ENCODE measurements at places on chromosomes 6 and 20. TPM values are rescaled to one million over a fixed set of nuclear protein-coding genes. Genes with fewer than 3 reads are reported as not detected.
A peak's percentile ranks its signal among the peaks of the same experiment; 100 is the strongest.

Gene TRIM40
- 0.08 TPM for polyA plus RNA-seq

Gene PRDM13
- not detected for polyA plus RNA-seq

Gene HRH3
- polyA plus RNA-seq: not detected

Gene LAMA2
- polyA plus RNA-seq: 67.6 TPM

Gene MOG
- polyA plus RNA-seq: not detected

GRCh38 chr6:147322299-147323162 lies 118.3 kb downstream of the STXBP5 start:
- DNase-seq: peak; percentile 24

DNA sequence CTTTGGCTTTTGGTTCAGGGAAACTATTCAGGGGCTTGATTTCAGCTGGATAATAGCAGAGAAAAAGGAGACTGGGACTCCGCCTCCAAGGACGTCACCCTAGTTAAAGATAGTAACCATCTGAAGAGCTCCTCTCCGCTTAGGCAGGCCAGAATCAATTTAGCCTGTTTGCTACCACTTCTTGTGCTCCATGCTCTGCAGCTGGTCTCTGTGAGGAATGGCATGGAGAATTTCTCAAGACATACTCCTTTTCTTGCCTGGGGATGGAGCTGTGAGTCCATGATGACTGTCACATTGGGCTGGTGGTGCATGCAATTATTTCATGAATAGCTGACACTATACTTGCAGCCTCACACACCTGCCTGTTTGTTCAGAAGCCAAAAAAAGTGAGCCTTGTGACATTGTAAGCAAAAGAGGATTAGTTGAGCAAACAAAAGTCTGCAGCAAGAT lies 61.4 kb downstream of the TXLNB start:
- no peak for DNase-seq

DNA sequence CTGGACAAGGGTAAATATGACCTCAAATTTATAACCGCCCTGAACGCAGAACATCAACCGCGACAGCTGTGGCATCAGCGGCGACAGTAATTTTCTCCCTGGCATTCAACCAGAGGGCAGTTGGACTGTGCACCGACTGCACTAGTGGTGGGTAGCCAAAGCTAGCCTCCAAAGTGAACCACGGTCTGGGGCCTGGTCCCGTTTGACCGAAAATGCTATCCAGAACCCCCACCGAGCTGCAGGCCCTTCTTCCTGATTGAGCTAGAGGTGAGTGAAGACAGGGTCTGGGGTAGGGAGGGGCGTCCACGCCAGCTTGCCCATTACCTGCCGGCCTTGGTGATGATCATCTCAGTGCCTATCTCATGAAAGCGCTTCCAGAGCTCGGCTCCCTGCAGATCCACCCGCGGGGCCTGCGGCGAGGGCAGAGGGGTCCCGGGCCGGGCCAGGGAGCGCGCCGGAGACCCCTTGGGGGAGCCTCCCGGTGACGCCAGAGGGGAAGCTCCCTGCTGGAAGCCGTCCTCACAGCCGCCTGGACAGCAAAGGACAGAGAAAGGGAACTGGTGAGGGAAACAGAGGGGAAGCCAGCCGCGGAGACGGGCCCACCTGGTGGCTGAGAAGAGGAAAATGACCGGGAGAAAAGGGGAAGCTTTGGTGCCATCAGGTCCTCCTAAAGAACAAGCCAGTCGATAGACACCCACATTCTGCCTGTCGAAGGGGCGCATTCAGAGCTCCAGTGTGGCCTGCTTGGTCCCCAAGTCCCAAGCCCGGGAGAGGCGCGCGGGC lies 2.0 kb downstream of the TBX18 start:
- no peak for DNase-seq

DNA sequence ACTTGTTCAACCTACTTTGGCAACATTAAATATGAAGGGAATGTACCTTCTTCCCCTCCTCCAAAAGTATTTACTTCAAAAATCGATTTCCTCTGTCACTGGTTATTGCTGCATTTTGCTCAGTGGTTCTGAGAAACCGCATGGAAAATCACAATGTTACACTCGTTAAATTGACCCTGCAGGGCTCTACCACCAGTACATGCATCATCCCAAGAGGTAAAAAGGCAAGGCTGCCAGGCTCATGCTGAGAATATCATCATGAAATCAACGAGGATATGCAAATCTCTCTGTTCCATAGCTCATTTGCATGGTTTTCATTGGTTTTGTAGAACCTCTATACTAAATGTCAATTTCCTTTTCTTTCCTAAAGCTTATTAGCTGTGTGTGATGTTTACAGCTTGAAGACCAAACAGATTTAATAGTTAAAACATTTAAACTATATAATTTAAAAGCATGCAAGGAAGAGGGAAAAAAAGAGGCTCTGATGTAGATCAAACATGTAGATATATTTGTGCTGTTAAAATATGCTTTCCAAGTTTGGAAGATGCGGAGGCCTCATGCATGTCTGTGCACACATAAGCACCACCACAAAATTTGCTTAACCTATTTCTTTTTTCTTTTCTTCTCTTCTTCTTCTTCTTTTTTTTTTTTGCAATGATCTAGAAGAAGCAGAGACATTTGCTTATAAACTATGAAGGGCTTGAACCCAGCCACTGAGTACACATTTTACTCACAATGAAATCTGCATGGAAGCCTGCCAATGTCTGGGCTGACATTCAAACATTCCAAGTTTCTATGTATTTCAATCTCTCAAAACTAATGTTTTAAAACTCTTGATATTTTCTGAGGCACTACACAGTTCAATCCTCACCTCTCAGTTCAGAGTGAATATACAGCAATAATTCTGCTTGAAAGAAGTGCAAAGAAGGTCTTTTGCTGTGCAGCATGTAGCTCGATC lies 194.0 kb downstream of the GMPR start:
- peak; percentile 76 for DNase-seq

DNA sequence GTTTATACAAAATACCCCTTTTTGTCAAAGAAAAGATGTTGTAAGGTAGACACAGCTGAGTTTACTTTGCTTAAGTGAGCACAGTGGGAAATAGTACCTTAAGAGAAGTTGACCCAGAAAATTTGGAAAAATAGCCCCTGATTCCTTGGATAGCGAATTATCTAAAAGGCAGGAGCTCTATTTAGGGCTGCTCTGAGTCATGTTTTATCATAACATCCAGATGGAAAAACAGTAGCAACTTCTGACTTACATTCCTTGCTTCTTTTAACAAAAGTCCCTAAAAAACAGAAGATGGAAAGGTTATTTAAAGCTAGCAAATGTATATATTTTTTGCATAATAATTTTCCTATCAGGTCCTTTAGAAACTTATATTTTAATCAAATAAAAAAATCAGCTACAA lies 59.0 kb downstream of the THEMIS start:
- DNase-seq: no peak

DNA sequence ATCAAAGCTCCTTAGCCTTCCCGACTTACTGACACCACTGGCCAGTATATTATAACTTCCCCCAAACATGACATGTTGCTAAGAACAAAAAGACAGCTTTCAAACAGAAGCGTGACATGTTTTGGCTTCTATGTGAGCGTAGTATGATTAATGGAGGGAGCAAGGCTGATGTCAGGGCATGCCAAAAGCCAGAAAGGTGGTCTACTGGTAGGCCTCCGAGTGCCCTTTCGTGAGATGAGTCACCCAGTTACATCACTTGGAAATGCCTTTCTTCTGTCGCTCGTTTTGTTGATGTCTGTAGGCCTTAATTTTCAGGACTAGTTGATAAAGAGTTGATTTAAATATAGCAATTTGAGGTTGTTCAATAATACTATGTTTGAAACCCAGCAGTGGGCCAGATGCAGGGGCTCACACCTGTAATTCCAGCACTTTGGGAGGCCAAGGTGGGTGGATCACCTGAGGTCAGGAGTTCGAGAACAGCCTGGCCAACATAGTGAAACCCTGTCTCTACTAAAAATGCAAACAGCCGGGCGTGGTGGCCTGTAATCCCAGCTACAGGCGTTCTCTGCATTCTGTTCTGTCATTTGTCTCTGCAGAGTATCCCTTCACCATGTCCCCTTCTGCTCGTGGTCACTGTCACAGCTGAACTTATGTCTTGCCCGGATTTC lies 53.3 kb downstream of the CNKSR3 start:
- DNase-seq: no peak

- DNase-seq: no peak
These were observed 50.1 kb upstream of the E2F3 start for GRCh38 chr6:20351534-20351933.

GRCh38 chr6:145139140-145139850 lies 596.0 kb downstream of the EPM2A start:
- DNase-seq: peak; percentile 26

DNA sequence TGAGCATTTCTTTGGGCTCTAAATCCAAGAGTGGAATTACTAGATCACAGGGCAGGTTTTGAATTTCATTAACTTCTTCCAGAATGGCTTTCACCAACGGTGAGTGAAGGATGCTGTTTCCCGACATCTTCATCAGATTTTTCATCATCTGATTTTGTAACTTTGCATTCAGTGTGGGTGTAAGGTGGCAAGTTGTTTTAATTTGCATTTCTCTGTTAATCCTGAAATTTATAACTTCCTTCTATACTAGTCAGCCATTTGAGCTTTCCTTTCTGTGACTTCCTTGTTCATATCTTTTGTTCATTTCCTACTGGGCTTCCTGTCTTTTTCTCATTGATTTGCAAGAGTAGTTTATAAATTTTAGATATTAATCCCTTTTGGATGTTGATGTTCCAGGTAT lies 18.7 kb upstream of the HCK start:
- DNase-seq: no peak

DNA sequence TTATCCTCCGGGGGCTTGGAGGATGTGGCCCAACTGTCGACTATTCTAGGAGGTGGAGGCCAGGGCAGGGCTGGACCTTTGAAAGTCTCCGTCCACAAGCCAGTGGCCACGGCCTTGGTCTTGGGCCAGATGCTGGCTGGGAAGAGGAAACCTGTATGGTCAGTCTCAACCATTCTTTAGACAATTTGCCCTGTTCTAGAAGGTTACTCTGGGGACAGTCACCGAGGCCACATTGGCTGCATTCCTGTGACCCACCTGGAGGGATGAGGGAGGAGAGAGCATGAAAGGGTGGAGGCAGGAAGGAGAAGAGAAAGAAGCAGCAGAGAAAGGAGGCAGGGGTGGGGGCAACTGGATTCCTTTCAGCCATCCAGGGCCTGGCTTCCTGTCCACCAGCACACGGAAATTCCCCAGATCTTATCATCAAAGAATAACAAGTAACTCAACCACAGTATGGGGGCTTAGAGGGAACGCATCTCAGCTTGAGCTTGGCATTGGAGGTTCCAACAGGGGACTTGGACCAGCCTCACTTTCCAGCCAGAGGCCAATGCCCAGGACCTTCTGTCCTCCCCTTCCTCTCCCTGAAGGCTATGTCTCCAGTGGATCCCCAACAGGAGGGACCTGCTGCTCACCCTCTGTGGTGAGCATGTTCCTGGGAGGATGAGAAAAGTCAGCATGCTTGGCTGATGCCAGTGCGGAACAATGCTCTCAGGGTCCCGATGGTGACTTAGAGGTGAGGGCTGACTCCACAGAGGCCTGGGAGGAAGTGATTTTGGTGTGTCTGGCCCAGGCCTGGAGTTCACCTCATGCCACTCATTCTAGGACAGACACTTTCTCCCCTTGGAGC lies 30.4 kb downstream of the TGM2 start:
- no peak for DNase-seq

GRCh38 chr6:37050045-37050853 lies 44.8 kb downstream of the FGD2 start:
- no peak for DNase-seq

GRCh38 chr6:157849288-157850017 lies 26.4 kb downstream of the SNX9 start:
- DNase-seq: no peak

DNA sequence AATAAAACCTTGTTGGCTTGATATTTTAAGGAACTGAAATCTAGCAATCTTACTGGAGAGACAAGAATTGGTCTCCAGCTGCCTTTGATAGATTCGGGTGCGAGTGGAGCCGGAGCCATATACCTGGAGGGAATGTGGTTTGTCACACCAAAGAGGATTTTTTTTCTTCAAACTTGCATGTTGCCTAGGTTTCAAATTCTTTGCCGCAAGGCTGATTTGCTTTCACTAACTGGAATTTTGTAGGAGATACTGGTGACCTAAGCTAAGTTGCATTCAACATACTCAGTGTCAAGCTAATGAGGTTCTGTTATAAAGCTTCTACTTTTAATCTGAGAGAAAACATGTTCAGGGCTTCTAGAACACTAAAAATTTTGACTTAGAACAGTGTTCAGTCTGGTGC lies 39.7 kb upstream of the ASIP start:
- no peak for DNase-seq

GRCh38 chr6:70738028-70738427 lies 70.3 kb downstream of the SMAP1 start:
- DNase-seq: no peak

DNA sequence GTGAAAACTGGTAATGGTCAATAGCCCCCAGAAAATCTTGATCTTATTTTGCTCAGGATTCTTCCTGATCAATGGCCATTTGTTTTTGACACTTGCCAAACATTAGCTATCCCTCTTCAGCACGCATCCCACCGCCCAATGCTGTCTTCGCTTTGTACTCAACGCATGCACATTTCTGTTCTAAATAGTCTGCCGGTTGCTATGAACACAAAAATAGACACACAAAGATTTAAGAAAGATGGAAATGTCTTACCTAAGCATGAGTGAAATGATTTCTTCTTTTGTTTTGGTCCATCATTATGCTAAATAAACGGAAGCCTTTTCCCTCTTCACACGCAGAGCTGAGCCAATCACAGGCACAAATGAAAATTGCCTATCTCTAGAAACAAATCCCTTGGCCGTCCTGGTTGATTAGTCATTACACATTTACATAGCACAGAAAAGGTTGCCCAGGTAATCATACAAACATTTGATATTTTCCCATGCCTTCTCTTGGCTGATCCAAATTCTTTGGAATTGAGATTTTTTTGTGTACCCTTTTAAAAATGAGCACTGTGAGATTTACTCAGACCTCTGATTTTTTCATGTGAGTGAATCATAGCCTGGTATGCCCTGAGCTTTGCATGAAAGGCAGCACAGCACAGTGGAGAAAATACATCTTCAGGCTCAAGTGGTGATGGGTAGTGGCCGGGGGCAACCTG lies 70.5 kb upstream of the FAM184A start:
- DNase-seq: no peak

DNA sequence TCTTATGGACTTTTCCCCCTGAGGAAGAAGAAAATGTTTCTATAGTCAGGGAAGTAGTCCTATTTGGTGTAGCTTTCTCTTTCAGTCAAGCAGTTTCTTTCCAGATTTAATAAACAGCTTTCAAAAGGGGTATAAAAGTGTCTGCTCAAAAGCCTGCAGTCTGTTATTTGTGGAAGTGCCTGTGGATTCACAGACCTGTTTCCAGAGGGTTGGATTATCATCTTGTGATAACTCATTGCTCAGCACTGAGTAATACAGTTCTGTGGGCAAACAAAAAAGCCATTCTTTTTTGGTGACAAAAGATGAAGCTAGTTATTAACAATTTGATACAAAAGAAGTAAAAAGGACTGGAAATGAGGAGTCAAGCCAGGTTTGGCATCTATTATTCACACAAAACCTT lies 358.2 kb upstream of the ID4 start:
- DNase-seq: no peak
